NCI-H187 treated with DMSO at 0.1 percent for 48 hours (cell line): ENCODE measurements at places on chromosomes 11 and 22.
A peak's percentile ranks its signal among the peaks of the same experiment; 100 is the strongest.

- no peak for DNase-seq
Measured at GRCh38 chr11:96306071-96306470, 36.9 kb downstream of the MAML2 start.

DNA sequence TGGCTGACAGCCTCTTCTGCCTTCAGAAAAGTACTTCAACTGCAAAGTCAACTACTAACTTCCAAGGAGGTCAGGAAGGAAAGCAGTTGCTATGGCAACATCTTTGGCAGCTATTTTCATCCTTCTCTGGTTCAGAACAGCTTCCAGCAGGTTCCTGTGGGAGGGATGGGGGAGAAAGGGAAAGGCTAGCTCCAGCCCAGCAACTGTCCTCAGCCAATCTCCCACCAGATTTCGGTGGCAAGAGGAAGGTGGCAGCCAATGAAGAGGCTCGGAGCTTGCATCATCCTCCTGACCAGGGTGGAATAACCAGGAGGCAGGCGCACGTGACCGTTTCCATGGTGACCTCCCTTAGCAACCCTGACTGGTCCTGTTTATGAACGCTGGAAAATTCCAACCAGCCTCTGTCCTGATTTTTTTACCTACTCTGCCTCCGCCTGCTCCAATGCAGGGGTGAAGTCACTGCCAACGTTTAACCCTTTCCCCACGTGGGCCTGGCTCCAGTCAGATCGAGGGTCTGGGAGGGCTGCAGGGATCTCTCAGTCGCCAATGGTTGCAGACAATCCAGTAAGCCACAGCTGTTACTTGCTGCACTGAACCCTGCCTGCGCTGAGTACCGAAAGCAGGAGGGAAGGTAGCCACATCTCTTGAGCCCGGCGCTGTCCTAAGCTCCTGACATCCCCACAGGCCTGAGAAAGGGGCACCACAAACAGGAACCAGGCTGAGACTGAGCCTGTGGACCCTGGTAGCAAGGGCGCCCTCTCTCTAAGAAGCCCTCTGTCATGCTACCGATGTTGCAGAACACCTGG, 11.2 kb upstream of the MALAT1 start:
- DNase-seq, result peak; percentile 98

- DNase-seq, result no peak
Measured at GRCh38 chr11:6633422-6634408, 14.5 kb upstream of the TPP1 start.

GRCh38 chr11:70250876-70251658, 19.4 kb upstream of the PPFIA1 start:
- DNase-seq, result no peak

GRCh38 chr22:19035474-19036228, 86.6 kb downstream of the DGCR2 start:
- no peak for DNase-seq

DNA sequence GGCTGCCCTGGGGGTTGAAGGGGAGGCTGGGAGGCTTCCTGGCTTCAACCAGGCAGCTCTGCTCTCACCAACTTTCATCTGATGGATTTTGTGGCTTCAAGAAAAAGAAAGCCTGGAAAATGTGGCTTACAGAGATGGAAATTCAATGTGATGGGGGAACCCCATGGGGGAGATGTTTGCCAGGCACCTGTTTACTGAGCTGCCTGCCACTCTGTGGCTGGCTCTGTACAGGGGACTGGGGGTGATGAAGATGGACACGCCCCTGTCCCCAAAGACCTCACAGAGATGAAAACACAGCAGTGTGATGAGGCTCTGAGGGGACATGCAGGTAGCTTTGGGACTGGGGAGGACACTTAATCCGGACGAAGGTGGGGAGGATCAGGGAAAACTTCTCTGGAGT, 10.1 kb downstream of the TMEM258 start:
- DNase-seq, result no peak

- no peak for DNase-seq
Measured at GRCh38 chr22:30695871-30696655, 1.4 kb downstream of the OSBP2 start.

DNA sequence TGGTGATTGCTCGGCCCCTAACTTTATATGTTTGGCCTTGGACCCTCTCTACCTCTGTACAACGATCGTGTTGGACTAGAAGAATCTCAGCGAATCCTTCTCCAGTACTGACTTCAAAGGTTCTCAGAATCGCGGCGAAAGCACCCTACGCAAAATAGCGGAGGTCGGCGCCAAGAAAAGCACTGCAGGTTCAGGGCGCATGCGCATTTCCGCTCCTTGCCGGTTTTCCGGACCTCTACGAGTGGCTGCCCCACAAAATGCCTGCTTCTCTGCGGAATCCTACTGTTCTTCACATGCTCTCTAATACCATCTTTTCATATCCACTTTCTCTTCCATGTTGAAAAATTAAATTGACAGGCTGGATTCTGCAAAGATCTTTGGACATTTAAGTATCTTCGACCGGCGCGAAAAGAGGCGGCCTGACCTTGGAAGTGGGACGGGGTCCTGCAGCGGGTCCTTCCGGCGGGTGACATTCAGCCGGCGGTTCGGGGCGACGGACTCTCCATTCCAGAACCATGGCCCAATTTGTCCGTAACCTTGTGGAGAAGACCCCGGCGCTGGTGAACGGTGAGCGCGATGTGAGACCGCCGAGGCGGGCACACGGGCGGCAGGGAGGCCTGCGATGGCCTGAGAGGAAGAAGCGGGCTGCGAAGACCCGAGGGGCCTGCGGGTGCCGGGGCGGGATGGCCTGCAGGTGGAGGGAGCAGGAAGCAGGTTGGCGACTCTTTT, at the start of gene ATP5MG:
ATP5MG (plus strand) TSS at position 456 of the 729 bp plus-strand sequence; CDS start at position 516, 60 bp downstream.
- peak; percentile 20 for DNase-seq

DNA sequence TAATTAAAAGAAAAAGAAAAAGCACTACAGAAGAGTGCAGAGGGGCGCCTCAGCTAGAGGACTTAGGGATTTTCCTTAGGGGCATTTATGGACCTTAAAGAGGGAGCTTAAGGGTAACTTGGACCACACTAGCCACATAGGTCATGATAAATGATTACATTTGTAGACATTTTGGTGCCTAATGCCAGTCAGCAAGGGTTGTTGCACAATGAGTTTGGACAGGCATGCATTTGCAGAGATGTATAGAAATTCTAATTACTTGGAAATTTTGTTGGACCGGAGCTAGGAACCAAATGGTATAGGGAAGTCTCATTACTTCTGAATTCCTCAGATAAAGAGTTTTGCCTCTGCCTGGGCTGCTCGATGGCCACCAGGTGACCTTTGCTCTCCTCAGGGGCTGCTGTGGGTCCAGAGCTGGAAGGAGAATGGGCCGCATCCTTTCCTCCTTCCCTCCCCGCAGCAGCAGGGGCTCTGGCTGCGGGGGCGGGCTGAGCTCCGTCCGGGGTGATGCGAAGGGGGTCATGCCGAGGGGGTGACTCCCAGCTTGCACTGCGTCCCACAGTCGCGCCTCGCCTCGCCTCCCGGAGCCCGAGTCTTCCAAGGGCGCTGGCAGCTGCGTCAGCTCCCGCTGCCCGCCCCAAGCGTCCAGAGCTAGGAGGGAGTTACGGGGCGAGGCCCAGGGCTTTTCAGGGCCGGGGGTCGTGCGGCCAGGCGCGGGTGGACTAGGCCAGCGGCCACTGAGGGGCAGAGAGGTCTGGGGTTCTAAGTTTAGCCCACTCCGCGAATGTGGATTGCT, 20.3 kb upstream of the MALAT1 start:
- no peak for DNase-seq

DNA sequence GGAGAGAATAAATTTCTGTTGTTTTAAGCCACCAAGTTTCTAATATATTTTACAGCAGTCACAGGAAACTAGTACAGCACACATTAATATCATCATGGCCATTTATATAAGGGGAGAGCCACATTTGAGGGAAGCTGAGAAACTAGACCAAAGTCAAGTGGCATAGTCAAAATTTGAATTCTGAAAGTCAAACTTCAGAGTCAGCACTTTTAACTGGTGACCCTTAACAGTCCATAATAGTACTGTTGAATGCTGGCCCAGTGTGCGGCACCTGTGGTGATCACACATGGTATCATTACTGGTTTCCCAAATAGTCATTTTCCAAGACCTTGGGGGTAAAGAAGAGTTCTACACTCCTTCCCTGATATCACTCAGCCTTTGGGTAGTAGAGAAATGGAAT, 44.3 kb upstream of the PAX6 start:
- no peak for DNase-seq

DNA sequence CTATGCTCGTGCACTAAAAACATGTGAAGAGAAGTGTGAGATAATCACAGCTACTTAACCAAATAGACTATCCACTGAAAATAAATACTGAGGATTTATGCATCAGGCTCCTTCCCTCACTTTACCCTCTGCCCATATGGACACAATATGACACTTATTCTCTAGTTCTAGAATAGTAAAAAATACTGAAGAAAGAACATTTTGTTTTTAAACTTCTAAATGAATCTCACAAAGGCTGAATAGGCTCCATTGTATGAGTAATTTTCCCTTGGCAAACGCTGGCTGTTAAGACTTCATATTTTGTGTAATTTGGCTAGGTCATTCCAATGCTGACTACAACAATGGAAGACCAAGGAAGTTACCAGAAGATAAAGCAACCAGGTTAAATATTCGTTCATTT, 9.9 kb downstream of the HPS5 start:
- no peak for DNase-seq

- no peak for DNase-seq
Measured at GRCh38 chr11:25776238-25776637, 555.7 kb upstream of the ANO3 start.

GRCh38 chr22:27880778-27881394, 38.2 kb downstream of the PITPNB start:
- DNase-seq, result no peak

GRCh38 chr11:1381793-1382425, 7.8 kb upstream of the BRSK2 start:
- DNase-seq, result no peak

- no peak for DNase-seq
Measured at GRCh38 chr11:127098684-127099083, 98.1 kb upstream of the KIRREL3 start.

- DNase-seq, result no peak
Measured at GRCh38 chr11:100632941-100633452, 54.1 kb upstream of the ARHGAP42 start.

DNA sequence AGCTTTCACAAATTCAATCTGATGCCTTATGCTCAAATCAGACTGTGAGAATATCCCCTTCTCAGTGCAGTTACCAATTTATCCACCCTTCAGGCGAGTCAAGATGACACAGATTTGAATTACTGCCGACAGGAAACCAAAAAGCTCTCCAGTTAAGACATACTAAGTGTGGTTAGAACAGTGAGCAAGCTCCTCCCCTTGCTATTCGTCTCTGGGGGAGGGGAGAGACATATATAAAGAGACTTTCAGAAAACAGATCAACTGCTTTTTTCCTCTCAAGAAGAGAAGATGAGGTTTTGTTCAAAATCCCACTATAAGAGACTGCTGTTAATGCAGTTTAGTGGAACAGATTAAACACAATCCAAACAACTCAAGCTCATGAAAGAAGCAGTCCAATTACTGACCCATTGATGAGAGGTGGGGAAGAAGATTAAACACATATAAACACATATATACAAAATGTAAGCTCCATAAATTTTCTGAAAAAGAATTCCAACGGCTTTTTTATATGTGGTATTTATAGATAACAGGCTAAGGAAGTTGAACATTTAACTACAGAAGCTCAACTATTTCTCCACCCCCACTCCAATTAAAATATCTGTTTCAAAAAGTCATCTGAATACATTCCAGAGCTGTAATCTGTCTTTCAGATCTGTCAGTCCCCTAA, 102.7 kb downstream of the MRTFA start:
- no peak for DNase-seq

GRCh38 chr11:42923651-42924050, 388.1 kb upstream of the API5 start:
- no peak for DNase-seq

- no peak for DNase-seq
Measured at GRCh38 chr22:38415561-38416321, 39.3 kb downstream of the KCNJ4 start.

DNA sequence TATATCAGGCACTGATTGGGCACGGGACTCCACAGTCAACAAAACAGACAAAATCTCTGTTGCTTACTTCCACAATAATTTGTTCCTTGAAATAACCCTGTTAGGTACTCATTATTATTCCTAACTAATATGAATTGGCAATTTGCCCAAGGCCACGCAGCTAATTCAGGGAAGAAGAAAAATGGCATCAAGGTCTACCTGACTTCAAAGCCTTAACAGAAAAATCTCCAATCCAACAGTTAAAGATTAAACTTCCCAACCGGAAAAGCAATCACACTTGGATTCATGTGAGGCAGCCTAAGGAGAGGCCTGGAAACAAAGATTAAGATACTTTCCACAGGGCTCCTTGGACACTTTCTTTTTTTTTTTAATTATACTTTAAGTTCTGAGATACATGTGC, 68.9 kb downstream of the PRCP start:
- DNase-seq, result no peak

- no peak for DNase-seq
Measured at GRCh38 chr22:46542011-46542985, 4.9 kb upstream of the CELSR1 start.

- DNase-seq, result no peak
Measured at GRCh38 chr11:104653407-104653806, 244.9 kb downstream of the CASP12 start.

DNA sequence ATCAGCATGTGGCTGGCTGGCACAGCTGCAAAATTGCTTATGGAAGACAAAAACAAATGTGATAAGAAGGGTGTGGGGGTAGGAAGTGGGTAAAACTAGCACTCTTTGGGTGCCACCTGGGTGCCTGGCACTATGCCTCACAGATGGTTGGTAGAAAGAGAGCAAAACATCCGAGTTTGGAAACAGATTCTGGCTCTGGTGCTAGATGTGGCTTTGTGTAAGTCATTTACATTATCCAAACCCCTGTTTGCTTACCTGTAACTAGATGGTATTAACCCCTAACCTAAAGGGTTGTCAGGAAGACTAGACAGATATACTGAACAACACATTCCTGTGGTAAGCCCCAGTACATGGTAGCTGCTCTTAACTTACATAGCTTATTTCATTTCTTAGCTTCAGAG, 905.6 kb downstream of the DLG2 start:
- no peak for DNase-seq

DNA sequence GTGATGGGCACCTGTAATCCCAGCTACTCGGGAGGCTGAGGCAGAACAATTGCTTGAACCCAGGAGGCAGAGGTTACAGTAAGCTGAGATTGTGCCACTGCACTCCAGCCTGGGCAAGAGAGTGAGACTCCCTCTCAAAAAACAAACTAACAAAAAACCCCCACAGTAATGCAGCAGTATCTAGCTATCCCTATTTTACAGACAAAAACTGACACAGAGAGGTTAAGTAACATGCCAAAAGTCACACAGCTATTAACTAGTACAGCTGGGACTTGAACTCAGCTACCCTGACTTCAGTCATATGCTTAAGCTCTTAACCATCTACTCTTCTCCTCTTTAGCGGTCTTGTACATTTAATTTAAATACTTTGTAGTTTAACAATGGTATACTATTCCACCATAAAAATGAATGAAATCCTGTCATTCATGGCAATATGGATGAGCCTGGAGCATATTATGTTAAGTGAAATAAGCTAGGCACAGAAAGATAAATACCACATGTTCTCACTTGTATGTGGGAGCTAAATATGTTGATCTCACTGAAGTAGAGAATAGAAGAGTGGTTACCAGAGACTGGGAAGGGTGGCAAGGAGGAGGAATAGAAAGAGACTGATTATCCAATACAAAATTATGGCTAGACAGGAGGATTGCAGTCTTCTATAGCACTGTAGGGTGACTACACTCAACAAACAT, 82.8 kb downstream of the DENND5A start:
- DNase-seq, result no peak
